Stimulated activated naive CD4-positive, alpha-beta T cell treated with Interleukin-2 at 50 U/mL for 16 hours (primary cell): ENCODE measurements at places on chromosomes 13 and 19.
A peak's percentile ranks its signal among the peaks of the same experiment; 100 is the strongest.

DNA sequence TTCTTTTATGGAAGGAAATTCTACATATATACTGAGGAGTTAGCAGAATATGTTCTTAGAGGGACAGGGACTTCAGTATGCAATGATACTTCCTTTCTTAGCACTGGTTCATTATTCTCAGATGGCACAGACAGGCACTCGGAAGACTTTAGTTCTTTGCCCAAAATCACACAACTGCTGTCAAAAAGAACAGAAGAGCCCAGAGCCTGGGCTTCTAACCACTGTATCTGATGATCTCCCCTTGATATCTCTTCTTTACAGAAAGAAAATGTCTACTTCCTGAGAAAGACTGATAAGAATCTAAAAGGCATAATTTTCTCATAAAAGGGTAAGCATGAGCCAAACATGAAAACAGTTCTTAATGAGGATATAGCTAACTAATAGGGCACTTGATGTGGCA is 2034.2 kb upstream of the PRR20A start:
- DNase-seq, result no peak

- no peak for DNase-seq
Measured at GRCh38 chr13:94427313-94427953, 52.0 kb downstream of the DCT start.

DNA sequence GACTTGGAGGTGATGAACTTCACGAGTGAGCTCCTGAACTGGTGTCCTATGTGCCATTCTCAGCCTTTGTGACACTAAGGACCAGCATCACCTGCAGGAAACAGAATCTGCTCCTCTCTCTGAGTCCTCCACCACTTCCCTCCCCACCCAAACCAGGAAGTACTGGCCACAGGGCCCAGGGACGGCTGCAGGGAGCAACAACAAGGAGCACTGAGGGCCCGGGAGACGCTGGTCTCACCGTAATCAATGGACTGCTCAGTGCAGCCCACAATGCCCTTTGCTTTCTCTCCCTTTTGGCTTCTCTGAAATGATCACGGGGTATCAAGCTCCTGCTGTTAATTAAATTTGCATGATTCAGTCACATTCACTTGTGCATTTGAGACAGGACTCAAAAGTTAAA is 18.6 kb downstream of the PEPD start:
- DNase-seq, result no peak

DNA sequence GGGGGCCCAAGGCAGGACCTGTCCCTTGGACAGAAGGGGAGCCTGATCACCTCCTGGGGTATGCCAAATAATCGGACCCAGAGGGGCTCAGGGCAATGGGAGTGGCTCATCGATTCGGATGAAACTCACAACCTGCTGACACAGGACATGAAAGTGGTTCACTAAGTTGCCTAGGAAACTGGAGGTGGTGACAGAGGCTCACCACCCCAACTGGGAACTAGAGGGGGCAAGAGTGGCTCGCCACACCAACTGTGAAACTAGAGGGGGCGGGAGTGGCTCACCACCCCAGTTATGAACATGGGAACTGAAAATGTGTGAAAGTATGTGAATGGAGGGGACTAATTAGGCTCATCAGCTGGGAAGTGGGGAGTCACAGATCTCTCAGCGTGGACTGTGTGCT is 46.3 kb upstream of the ZNF737 start:
- DNase-seq, result no peak

DNA sequence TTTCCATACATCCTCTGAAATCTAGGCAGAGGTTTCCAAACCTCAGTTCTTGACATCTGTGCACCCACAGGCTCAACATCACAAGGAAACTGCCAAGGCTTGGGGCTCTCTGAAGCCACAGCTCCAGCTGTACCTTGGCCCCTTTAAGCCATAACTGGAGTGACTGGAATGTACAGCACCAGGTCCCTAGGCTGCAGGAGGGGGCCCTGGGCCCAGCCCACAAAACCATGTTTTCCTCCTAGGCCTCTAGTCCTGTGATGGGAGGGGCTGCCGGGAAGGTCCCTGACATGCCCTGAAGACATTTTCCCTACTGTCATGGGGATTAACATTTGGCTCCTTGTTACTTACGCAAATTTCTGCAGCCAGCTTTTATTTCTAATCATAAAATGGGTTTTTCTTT is 1093.0 kb upstream of the PCDH9 start:
- no peak for DNase-seq

- DNase-seq, result no peak
Measured at GRCh38 chr19:33522371-33522662, 726 bp upstream of the PEPD start.

- DNase-seq, result no peak
Measured at GRCh38 chr13:23612731-23613130, 42.5 kb downstream of the TNFRSF19 start.

- no peak for DNase-seq
Measured at GRCh38 chr19:20287070-20287469, 120.1 kb downstream of the ZNF486 start.

DNA sequence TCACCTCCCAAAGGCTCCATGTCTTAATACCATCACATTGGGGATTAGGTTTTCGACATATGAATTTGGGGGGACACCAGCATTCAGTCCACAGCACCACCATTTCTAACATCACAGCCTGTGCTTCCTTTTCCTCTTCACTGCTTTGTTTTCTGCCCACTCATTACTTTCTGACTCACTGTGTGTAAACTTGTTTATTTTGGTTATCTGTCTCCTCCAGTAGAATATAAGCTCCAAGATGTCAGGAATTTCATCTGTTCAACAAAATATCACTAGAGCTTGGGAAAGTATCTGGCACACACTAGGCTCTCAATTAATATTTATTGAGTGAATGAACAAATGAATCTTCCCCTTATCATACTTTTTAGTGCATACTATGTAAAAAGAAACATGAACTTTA is 152.0 kb downstream of the NUFIP1 start:
- no peak for DNase-seq

DNA sequence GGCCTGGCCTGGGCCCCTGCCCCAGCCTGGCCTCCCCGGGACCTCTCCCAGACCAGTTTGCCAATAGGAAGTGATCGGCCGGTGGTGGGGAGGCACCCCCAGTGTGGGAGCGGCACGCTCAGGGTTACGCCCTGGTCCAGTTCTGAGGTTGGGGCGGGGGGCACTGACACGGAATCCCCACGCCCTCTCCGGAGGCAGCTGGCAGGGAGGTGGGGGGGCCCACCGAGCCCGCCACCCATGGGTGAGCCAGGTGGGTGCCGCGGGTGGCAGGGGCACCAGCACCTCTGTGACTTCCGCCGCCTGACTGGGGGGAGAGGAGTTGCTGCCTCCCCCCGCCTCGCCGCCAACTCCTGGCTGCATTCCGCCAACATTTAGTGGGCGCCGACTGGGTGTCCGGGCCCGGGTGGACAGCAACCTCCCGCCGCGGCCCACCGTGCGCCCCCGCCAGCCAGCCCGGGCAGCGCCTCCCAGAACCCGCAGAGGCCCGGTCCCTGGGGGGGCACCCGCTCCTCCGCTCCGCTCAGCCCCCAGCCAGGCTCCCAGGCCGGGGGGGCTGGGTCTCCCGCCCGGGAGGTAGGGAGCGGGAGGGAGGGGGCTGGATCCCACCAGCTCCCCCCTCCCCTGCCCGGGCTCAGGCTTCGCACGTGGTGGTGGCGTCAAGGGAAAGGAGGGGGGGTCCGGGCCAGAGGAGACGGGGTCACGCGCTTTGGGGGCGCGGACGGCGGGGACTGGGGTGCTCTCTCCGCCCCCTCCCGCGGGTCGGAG is 2.0 kb downstream of the ZBTB7A start:
- DNase-seq, result peak; percentile 37

- DNase-seq, result no peak
Measured at GRCh38 chr19:35438527-35438926, 9.5 kb upstream of the FFAR2 start.

GRCh38 chr13:51740698-51741097 is 63.3 kb downstream of the DHRS12 start:
- DNase-seq, result no peak

DNA sequence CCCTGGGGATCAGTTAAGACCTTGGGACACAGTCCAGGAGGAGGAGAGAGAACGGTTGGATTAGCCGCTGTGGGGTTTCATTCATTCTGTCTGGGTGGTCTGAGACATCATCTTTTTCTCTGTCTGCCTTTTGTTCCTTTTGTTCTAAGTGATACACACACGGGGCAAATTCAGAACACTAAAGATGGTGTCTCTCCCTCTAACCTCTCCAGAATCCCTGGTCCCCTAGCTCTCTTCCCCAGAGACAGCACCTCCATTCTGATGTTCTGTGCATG is 5.0 kb downstream of the BICRA start:
- DNase-seq, result no peak

- DNase-seq, result no peak
Measured at GRCh38 chr19:11587975-11588631, 9.2 kb upstream of the ZNF627 start.

GRCh38 chr13:39040206-39040605 is 1.9 kb downstream of the NHLRC3 start:
- DNase-seq, result no peak

- no peak for DNase-seq
Measured at GRCh38 chr19:44758596-44758995, 10.1 kb downstream of the BCL3 start.

DNA sequence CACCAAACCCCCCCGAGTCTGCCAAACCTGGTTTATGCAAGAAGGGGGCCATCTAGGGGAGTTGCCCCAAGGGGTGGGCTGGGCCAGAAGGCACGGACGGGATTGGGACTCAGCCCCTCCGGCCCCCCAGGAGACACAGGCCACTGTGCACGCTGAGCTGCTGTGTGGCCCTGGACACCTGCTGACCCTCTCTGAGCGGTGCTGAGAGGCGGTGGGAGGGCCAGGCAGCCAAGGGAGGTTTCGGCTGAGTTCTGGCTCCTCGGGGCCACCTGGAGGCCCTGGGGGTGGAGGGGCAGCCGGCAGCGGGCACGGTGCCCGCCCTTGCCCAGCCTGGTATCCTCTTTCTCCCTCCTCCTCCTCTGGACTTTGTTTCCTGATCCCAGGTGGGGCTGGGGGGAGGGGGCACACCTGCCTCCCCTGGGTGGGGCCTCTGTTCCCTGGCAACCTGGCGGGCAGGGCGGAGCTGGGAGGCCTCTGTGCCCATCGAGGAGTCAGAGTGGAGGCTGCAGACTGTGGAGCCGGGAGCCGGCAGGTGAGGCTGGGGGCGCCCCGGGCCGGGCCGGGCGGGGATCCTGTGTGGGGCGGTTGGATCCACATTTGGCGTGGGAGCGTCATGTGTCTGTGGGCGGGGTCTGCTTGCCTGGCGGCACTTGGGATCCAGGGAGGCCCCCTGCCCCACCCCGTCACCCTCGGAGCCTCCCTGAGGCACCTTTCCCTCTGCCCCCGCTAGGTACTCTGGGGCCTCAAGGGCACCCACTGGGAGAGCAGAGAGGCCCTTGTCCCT is at the start of gene MISP:
MISP (plus strand) TSS at position 473 of the 784 bp plus-strand sequence. CDS start 5,835 bp downstream, outside the sequence.
- no peak for DNase-seq

DNA sequence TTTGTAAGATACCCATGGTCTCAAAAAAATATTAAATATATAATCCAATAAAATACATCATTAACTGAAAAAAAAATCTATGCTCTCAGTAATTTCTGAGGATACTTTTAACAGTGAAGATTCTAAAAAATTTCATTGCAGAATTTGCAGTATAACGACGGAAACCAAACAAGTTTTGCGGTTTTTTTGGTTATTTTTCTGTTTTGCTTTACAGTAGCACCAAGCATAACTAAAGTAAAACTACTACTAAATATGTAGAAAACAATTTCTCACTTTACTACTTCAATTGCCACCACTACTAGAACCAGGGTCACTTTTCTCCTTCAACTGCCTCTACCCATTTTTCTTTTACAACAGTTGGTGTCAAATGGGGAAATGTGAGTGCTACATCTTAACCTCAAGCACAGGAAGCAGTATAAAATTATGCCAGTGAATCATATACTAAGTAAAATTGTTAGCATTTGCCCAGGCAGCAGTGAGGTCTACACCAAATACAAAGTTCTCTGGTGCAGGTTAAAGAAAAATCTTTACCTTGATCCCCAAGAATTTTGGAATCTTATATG is 24.1 kb downstream of the MICU2 start:
- no peak for DNase-seq

DNA sequence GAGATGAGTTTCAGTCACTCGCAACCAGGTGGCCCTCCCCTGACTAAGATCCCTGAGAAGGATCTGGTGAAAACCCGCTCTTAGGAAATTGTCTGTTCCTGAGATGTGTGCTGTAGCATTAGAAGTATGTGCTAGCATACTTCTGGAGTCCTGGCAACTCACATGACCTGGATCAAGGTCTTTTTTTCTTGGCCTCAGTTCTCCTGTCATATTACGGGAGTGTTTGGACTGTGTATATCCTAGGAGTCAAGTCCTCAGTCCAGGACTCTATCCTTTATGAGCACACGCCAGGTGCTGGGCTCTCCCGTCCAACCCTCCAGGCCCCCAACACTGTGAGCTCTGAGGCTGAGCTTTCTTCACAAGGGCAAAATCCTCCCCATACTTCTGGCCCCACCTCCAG is 156.4 kb downstream of the UQCRFS1 start:
- DNase-seq, result no peak

GRCh38 chr13:79480954-79481684 is at the start of gene NDFIP2:
NDFIP2 (plus strand) TSS chr13:79481155; CDS start chr13:79481204, 49 bp downstream.
- DNase-seq, result peak; percentile 93

DNA sequence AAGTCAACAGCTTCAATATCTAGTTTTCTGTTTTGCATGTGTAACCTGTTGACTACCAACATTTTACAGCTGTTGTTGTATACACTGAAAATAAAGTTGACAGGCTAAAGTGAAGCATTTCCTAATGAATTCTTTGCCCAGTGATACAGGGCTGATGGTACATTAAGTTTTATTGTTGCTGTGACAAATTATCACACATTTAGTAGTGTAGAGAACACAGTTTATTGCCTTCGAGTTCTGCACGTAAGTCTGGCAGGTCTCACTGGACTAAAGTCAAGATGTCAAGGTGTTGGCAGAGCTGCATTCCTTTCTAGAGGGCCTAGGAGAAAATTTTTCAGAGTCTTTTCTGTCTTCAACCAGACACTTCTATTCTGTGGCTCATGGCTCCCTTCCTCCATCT is 184.2 kb downstream of the SLITRK6 start:
- no peak for DNase-seq

GRCh38 chr13:102877303-102877702 is 31.5 kb downstream of the ERCC5 start:
- DNase-seq, result no peak

GRCh38 chr13:94319501-94319900 is 160.0 kb downstream of the DCT start:
- DNase-seq, result no peak
